ENCODE measurements at places on chromosomes 11 and 22.

DNA sequence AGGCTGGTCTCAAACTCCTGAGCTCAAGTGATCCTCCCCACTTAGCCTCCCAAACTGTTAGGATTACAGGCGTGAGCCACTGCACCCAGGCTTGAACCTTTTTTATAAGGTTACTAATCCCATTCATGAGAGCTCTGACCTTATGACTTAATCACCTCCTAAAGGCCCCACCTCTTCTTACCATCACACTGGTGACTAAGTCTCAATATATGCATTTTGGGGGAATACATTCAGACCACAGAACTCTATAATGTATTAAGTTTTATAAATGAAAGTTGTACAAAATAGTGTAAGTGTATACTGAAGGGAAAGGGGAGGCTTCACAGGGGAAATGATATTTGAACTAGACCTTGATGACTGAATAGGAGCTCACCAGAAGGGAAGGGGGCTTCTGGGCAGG lies 28.4 kb upstream of the RBFOX2 start:
- no peak for DNase-seq

DNA sequence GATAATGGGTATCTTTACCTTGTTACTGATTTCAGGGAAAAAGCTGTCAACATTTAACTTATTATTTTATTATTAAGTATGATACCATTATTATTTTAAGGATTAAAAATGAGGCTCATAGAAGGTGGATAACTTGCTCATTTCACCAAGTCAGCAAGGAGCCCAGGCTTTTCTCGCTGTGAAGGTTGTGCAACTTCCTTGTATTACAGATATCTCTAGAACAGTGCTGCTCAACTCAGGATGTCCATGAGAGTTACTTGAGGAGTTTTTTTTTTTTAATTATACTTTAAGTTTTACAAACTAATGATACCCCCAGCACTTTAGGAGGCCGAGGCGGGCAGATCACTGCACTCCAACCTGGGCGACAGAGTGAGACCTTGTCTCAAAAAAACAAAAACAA lies 98.2 kb downstream of the INSC start:
- DNase-seq: no peak

- DNase-seq: no peak
Measured at GRCh38 chr22:19061471-19062138, 60.6 kb downstream of the DGCR2 start.

GRCh38 chr11:134841972-134842371 lies 429.9 kb upstream of the B3GAT1 start:
- DNase-seq: no peak

DNA sequence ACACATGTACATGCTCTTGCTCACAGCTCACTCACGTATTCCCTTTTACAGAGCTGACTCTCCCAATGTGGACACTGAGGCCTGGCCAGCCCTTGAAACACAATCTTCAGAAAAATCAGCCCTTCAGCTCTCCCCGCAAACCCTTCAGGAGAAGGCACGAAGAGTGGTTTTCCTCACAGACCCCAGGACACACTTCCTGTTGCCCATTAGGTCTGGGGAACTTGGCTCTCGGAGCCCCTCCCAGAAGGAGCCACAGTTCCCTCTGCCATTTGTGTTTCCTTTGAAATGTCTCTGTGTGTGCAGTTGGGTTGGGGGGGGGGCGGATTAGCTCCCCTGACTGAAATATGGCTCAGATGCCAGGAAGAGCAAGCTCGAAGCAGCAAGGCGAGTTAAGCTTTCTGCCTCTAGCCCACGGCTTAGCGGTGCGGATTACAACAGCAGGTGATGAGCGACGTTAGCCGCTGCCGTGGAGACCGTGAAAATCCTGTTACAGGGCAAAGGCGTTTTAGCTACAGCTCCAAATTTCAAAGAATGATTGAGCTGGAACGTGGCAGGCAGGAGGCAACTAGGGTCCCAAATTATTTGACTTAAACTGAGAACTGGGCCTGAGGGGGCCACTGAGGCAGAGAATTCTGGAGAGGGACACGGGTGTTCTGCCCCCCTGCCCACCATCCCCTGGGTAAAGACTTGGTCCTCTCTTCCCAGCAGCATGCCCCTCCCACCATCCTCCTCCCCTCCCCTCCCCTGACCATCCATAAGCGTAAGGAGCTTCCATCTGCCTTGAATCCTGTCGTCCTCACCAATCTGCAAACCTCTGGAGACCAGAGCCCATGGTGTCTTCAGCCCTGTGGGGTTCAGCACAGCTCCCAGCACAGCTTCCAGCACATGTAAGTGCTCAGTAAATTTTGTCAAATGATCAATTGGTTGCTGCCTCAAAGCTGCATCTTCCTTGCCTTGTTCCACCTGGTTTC lies 598.6 kb downstream of the BUD13 start:
- DNase-seq: no peak

DNA sequence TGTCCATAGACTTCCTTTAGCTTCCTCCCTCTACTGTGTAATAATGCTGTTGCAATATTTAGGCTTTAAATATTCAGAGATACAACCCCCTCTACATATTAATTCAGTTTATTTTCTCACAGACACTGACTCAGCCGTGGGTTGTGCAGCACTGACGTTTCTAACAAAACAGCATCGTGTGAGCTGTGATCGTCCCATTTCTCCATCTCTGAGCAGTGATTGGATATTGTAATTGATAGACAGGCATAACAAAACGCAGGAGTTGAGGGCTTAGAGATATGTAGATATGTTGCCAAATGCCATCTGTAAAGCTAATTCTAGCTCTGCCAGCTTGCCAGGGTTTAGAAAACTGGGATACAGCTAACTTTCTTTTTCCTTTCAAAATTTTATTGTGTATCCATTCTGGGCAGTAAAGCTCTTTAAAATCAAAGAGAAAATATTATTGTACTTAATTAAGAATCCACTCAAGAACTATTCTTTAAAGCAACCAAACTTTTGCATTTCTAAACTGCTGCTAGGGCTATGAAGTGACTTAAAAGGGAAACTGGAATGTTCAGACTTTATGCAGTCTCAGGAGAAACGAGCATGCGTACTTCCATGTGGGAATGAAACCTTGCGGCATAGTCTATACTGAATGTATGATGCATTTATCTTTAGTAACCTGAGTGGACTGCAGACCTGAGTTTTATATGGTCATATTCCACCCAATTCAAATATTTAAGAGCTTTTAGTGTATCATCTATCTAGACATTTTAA lies 22.7 kb downstream of the BTBD10 start:
- no peak for DNase-seq

DNA sequence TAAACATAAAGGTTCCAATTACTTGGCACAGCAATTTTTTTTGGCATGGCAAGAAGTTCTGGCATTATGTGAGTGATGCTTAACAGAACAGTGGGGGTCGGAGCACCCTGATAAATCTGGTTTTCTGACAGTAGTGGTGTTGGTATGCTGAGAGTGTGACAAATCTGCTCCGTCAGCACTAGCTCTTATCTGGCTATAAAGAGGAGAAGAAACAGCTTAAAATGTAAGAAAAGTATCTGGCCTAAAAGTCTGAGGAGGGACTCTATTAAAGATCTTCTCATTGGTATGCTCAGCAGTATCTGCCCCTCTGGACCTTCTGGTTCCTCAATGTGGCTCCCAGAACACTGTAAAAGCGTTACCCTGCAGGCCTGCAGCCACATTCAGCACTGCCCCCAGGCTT lies 137.4 kb downstream of the PLEKHA7 start:
- DNase-seq: no peak

- DNase-seq: peak; percentile 37
Measured at GRCh38 chr11:2194877-2195755, 23.5 kb upstream of the TH start.

DNA sequence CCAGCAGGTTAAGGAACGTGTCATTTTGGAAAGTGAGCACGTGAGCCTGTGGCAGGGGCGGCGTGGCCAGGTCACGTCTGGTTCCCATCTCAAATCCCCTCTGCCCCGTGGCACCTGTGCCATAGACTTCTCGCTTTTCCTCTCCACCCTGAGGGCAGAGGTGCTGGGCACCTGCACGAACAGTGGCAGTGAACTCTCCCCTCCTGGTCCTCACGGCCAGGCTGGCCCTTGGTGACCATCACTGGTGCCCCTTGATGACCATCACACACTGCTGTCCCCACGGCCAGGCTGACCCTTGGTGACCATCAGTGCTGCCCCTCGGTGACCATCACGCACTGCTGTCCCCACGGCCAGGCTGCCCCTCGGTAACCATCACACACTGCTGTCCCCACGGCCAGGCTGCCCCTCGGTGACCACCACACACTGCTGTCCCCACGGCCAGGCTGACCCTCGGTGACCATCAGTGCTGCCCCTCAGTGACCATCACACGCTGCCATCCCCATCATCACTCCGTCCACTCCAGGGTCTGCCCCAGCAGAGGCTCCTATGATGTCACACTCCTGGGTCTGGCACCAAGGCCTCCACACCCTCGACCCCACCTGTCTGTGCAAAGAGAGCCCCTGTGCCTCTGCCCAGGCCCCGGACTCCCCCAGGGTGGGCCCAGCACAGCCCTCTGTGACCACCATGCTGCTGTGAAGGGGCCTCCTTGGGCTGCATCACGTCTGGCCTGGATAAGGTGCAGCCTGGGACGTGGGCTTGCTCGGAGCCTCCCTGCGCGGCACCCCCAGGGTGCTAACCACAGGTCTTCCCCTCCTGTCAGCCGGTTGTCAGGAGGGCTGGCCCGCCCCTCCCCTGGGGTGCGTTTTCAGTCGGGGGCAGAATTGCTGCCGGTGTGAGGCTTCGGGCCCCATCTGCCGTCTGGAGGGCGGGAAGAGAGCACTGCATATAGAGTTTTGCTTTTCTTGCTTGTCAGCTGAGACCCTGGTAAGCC lies 738.6 kb downstream of the BRD1 start:
- DNase-seq: no peak

DNA sequence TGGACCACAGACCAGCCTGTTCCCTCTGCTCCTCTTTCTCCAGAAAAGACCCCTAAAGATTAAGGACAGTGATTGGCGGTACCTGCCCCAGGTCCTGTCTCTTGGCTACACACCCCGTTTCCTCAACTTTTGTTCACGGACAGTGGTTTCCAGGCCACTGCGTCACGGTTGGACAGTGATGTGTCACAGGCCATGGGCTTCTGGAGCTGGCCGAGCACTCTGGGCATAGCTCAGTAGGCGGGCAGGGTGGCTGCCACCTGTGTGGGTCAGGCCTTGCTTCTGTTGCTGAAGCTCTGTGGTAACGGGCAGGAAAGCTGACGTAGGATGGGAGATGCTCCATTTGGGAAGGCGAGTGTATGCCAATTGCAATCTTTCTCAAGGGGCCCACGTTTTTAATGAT lies 13.6 kb downstream of the TUB start:
- no peak for DNase-seq

DNA sequence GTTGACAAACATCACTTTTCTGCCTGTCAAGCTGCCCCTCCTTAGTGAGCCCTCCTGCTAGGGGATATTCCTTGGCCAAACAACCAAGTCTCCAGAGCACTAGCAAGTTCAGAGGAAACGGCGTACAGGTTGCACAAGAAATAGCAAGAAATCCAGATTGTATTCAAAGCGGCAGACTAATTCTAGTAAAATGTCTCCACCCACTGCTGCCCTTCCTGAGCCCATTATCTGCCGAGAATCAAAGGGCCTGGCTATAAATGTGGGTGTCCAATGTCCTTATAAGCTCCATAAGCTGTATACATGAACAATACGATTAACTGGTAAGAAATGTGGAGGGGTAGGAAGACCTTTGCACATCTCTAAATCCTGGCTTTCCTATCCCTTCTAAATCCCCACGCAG lies 44.0 kb upstream of the AKIP1 start:
- DNase-seq: no peak

GRCh38 chr11:65551572-65552387 lies 6.4 kb downstream of the LTBP3 start:
- DNase-seq: peak; percentile 69

DNA sequence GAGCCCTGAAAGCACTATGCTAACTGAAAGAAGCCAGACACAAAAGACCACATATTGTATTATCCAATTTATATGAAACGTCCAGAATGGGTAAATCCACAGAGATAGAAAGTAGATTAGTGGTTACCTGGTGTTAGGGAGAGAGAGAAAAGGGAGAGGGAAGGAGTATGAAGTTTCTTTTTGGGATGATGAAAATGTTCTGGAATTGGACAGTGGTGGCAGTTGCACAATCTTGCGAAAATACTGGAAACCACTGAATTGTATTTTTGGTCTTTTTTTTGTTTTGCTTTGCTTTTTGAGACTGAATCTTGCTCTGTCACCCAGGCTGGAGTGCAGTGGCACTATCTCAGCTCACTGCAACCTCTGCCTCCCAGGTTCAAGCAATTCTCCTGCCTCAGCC lies 63.5 kb downstream of the MRTFA start:
- no peak for DNase-seq

GRCh38 chr11:127130321-127130720 lies 129.8 kb upstream of the KIRREL3 start:
- no peak for DNase-seq

GRCh38 chr11:1305063-1305495 lies 4.4 kb downstream of the TOLLIP start:
- DNase-seq: no peak

GRCh38 chr11:99352642-99353041 lies 331.9 kb downstream of the CNTN5 start:
- no peak for DNase-seq

- DNase-seq: no peak
Measured at GRCh38 chr11:92550411-92550810, 325.8 kb downstream of the FAT3 start.

DNA sequence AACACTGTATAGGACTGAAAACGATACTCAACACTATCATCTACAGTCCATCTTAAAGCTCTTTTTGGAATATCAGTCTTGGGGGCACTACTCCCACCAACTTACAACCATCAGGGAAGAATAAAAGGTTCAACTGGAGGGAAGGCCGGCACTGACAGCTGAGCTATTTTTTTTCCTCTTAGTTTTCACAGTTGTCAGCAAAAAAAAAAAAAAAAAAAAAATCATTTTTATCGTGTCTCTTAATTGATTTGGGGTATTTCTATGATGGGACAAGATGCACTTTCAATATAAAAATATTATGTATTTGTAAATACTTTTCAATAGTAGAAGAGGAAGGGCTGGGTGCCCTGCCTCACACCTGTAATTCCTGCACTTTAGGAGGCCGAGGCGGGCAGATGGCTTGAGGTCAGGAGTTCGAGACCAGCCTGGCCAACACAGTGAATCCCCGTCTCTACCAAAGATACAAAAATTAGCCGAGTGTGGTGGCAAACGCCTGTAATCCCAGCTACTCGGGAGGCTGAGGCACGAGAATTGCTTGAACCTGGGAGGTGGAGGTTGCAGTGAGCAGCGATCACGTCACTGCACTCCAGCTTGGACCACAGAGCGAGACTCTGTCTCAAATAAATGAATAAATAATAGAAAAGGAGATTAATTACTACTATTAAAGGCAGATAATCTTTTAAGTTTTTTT lies 1.5 kb downstream of the KIF18A start:
- no peak for DNase-seq

DNA sequence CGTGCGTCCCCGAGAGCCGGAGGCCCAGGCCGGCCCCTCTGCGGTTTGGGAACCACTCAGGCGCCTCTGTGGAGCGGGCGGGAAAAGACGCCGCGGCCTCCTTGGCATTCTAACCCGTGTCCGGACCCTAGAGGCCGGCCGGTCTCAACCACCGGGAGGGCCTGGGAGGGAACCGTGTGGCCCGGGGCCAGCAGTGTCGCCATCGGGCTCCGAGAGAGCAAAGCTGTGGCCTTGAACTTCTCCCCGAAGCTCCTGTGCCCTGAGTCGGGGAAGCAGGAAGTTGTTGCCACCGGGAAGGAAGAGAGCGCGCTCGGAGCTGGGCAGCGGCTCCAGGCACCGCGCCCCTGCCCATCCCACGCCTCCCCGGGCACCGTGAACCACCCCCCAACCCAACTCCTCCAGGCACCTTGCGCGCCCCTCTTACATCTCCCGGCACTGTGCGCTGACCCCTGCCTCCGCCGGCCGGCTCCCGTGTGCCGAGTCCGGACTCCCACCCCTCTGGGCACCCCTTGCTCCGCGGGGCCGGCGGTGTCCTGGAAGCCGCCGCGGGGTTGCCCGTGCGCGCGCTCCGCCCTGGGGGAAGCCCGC lies 80.0 kb upstream of the PPARA start:
- DNase-seq: peak; percentile 39

Measured in activated CD4-positive, alpha-beta T cell treated with anti-CD3 and anti-CD28 coated beads, Interleukin-2, amount 50 U/mL, for 16 hours (primary cell).